Left forelimb (tissue), 1 donor: ENCODE measurements at places on chromosomes 4 and X.

DNA sequence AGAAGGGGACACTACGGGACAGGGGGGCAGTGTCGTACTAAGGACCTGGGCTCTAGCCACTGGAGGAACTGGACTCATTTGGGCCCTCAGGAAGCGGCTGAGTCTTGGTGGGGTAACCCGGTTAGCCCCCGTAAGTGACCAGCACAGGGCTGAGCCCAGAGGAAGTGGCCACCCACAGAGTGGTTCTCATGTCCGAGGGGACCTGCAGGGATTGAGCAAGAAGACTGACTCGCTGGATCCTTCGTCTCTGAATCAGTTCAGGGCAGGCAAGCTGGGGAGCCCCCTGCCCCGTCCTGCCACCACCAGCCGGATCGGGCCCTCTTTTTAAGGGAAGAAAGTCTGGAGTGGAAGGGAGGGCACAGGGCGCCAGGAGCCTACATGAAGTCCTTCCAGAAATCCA, 719 bp upstream of the BGN start:
- no peak for DNase-seq

DNA sequence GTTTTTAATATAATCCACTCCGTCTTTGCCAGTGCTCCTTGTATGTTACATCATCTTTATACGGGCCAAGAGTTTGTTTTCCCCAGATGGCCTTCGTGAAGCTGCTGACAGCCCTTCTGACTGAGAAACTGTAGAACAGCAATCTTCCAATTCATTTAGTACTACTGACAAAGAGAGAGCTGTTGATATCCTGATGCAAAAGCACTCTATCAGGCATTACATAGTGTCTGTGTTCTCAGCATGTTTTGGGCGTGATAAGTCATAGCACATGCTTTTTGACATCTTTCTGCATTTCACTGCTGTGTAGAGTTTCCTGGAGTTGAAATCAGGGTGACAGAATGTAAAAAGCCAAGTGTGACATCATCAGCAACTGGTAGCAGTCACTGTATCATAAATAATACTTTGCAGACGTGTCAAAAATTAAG, 746.3 kb upstream of the FAM241A start:
- DNase-seq = no peak

- DNase-seq = no peak
Measured at GRCh38 chr4:112859456-112860184, 189.8 kb upstream of the ANK2 start.

DNA sequence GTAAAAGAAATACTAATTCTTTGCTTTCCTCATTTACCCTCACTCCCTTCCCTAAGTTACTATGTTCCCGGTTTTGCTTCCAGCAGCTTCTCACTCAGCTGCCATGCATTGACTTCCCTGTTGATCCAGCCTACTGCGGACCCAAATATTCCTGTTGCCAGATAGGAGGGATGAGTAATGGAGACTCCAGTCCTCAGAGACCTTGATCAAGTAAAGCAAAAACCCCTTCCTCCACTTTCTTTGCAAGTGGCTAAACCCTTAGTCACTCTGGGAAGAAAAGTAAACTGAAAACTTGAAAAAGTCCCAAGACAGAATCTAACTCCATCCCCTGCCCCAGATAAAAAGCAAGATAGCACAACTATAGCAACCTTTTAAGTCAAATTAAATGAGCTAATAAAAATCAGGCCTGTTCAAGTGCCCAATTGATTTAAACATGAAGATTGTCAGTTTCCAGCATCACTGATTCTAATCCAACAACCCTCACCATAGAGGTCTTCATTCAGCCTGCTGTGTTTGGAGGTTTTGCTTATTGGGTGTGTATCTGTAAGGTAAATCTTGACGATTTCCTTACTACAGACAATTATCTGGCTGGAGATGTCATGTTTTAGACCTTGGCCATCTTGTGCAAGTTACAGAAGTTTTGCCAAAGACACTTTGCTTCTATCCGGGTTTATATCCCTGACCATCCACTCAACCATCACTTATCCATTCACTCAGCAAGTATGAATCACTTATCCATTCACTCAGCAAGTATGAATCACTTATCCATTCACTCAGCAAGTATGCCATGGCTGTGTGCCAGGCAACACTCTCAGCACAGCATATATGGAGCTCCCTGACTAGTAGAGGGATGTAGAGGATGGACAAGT, 17.6 kb downstream of the FGFBP1 start:
- no peak for DNase-seq

GRCh38 chr4:123597586-123597985, 201.0 kb downstream of the SPRY1 start:
- DNase-seq = no peak

- no peak for DNase-seq
Measured at GRCh38 chr4:113270520-113271319, 221.3 kb downstream of the ANK2 start.
